PC-9 (cell line): ENCODE measurements at places on chromosomes 11 and 22. TPM values are rescaled to one million over a fixed set of nuclear protein-coding genes. Genes with fewer than 3 reads are reported as not detected.

Gene YPEL1
- 5.2 and 8.3 TPM in 2 replicates for total RNA-seq

Gene TNNT3
- 0.60 TPM in 1 of 2 replicates, not detected in the other for total RNA-seq

Gene HORMAD2
- 0.20 TPM in 1 of 2 replicates, not detected in the other for total RNA-seq

Gene KRTAP5-10
- total RNA-seq, result not detected in 2 replicates

Gene GAS2
- 2.8 and 3.2 TPM in 2 replicates for total RNA-seq
